Sciatic nerve (tissue), 2 donors: ENCODE measurements at places on chromosomes 7 and 10. TPM values are rescaled to one million over a fixed set of nuclear protein-coding genes. Genes with fewer than 3 reads are reported as not detected.

DNA sequence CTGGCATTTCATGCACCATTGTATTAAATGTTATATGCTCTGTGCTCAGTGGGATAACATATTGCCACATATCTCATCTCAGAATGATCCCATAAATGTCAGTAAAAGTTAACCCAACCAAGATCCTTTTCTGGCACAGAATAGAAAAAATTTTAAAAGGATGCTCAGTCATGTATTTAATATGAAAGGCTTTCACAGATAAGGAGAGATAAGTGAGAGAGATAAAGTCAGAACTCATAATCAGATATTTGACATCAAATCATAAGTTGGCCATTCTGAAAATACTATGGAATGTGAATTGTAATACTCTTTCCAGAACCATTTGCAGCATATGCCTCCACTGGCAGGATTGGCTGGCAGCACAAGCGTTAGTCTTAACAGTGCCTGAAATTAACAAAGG is 38.5 kb downstream of the PLEKHA8 start:
- no peak for DNase-seq

- no peak for DNase-seq
Measured at GRCh38 chr7:146355216-146355615, 238.6 kb downstream of the CNTNAP2 start.

DNA sequence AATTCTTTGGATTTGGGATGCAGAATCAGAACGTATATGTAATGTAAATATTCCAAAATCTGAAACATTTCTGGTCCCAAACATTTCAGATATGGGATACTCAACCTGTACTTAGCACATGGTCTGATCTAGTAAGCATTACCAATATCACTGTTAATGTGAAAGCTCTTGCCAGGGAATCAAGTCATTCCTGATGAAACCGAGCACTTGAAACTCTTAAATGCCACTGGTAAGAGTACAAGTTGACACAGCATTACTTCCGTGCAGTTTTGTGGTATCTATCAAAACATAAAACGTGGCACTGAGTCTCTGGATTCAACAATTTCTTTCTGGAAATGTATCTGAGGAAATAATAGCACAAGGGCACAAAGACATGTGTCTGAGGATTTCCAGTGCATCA is 155.7 kb downstream of the RTKN2 start:
- no peak for DNase-seq

The SBDS gene
- 161 TPM for total RNA-seq

The FIGNL1 gene
- total RNA-seq, result 8.5 TPM
